ENCODE measurements at places on chromosomes 2 and 18.
A peak's percentile ranks its signal among the peaks of the same experiment; 100 is the strongest.

- no peak for DNase-seq
Observed at GRCh38 chr2:230444832-230445231, 28.8 kb downstream of the SP100 start.

DNA sequence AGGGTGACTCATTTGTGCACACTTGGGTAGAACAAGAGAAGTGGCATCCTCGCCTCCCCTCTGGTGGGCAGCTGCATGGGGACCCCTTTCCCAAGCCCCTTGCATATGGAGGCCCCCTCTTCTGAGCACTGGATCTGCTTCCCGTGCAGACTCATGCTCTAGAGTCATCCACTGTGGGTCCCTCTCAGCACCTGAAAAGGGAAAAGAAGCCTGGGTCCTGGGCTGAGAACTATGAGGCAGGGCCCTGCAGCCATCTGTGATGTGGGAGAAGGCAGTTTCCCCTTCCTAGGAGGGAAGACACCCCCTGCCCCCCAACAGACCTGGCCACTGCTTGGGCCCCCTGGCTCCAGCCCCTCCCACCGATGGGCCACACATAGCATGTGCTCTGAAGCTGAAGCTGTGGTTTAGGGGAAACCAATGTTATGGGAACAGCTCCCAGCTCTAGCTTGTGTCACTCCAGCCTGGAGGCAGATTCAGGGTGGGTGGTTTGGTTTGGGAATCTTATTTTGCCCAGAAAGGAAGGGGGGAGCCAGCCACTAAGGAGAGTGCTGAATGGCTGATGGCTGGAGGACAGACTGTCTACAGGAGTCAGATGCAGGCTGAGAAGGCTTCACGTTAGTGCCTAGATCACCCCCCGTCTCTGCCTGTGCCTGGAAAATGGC lies 172.8 kb downstream of the GLI2 start:
- no peak for DNase-seq

DNA sequence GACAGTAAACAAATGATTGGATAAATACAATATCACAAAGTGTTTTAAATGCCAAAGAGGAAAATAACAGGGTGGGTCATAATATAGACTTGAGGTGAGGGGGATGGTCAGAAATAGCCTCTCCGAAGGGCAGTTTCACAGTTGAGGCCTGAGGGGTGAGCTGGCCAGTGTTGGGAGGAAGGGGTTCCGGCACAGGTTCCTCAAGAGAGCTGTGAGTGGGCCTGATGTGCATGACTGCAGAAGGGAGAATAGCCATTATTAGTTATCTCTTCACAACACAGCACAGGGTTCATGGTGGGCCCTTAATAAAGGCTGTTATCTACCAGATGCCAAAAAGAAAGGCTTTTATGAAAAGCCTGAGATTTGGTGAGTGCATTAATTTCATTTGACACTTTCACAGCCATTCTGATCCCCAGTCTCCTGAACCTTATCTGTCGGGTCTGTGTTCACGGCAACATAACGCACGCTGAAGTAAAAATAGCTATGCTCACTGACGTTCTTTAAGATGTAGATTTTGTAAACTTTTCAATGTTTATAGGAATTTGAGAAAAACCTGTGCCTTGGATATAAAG lies 39.6 kb downstream of the POLR1A start:
- no peak for DNase-seq

DNA sequence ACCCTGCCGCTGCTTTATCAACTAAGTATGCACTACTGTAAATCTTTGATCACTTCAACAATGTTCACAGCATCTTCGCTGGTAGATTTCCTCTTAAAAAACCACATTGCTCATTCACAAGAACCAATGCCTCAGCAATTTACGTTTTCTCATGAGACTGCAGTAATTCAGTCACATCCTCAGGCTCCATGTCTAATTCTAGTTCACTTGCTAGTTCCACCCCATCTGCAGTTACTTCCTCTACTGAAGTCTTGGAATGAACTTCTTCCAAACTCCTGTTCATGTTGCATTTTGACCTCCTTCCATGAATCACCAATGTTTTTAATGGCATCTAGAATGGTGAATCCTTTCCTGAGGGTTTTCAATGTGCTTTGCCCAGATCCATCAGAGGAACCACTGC lies 35.8 kb downstream of the PRELID3A start:
- no peak for DNase-seq

DNA sequence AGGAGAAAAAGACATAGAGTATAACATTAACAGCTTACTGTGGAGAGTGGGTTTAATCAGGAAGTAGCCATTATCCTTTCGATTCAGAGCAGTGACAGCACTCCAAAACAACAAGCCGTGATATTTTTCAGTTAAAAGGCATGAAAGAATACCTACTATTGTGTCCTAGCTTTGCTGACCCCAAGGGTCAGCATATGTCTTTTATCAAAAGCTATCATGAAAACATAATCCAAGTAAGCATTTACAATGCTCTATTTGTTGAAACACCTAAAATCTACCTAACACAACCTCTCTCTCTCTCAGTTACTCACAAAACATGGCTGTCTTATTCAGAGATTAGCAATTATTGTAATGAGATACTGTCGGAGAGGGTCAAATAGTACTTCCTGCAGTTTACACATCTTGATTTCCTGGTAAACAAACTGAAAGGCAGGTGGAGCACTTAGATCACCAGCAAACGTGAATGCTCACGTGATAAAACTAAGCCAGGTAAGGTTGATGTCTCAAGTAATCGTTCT lies 100.0 kb downstream of the BAZ2B start:
- peak; percentile 89 for DNase-seq

- DNase-seq = no peak
Observed at GRCh38 chr2:26884486-26884885, 36.6 kb downstream of the DPYSL5 start.

Data from epithelial cell of esophagus (primary cell).